Brain pericyte (primary cell): ENCODE measurements at places on chromosomes 7 and 10.

DNA sequence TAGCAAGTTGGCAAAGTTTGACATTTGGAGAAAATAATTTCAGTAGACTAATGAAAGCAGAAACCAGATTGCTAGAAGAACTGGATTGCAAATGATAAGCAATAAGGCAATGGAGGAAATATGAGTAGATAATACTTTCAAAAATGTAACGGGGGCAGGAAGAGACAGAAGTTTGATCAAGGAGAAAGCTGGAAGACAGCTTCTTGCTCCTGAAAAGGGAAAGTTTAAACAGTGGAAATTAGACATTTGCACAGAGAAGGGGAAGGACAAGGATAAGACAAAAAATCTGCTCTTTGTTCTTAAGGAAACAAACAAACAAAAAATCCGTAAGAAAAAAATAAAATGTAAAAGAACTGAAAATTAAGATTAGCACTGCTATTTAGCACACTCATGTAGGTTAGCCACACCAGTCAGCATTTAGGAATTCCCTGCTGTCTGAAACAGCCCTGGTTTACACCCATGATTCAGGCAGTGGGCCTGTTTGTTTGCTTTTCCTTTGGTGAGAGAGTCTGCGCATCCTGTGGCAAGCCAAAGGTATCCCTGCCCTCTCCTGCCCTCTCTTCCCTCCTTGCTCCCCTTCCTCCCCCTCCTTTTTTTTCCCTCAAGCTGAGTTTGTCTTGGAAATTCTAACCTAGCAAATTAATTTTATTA lies 104.3 kb upstream of the CAV2 start:
- DNase-seq: no peak

DNA sequence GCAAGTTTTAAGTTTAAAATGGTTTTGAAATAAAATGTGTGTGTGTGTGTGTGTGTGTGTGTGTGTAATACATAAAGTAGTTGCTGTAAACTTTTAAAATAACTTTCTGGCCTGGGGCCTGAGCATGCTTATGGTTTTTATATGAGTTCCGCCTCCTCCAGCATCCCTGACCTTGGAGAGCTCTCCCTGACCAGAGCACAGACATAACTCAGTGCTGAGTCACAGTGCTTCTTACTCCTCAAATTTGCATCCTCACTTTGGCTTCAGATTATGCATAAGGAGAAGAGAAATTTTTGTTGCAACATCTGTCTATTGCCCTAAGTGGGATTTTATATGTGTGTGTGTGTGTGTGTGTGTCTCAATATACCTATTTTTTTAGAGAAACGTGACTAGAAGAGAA lies 200.8 kb downstream of the ELMO1 start:
- no peak for DNase-seq

- no peak for DNase-seq
Observed at GRCh38 chr10:88106366-88106765, 242.9 kb downstream of the PTEN start.

DNA sequence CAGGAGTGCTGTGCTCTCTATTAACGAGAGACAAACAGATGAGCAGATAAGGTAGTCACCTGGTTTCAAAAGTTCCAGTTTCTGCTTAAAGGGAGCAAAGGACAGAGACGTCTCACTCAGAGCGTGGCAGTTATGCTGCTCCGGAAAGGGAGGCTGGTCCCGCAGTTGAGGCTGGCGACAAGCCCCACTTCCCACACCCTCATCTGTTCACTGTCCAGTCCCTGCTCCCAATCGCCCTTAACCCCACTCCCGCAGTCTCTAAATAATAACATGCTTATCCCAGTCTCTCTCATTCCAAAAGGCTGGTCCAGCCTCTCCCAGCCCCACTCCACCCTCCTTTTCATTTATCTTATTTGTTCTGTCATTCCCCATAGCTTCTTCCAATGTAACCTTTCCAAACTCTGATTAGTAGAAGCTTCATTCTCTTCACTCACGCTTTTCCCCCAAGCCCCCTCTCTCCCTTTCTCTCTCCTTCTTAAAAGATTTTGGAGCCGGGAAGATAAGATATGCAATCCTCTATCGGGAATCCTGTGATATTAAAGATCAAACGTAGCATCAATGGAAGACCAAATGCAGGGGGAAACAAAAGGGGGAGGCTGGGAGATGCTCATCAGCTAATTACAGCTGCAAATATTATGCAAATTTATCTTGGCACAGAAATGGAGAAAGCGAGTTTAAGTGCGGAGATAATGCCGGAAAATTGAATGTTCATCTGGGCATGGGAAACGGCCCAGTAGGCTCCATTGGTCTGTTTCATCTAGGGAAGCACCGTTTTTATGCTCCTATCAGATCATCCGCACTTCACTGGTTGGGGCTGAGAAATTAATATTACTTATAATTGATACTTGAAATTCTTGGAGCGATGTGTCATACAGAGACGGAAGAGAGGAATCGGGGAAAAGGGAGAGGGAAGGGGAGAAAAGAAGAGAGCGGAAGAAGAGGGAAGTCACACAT lies 16.3 kb upstream of the GATA3 start:
- DNase-seq: no peak

DNA sequence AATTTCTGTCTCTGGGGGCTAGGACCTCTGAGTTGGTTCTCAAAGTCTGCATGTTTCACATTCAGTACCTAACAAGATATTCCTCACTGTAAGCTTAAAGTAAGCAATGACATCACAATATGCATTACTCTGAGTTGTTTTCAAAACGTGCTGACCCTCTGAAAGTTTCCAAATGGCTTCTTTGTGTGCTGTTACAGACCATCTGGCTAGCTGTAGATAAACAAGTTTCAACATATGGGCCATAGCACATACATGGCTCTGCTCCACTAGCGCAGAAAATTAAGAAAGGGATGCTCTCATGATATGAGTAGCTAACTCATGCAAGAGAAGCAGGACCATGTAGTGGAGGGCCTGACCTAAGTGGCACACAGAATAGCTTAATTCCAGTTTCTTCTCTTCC lies 119.0 kb downstream of the HTR7 start:
- no peak for DNase-seq

DNA sequence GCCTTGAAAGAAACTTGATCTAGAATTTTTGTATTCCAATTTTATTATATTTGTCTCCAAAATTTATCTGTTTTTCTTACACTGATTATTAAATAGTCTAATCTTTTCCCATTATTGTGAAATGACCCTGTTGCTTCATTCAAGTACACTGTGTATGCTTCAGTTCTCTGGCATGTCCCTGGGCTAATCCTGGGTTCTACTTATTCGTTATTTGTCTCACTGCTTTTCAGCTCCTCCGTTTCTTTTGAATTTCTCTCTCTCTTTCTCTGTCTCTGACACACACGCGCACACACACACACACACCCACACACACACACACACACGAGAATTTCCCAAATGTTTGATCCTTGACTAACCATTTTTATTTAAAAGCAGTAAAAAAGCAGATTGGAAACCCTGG lies 768.6 kb downstream of the NRG3 start:
- DNase-seq: no peak

GRCh38 chr7:20217193-20217948 lies at the start of gene MACC1:
Gene MACC1, minus strand, starts transcription at chr7:20217384. Its CDS starts 55,522 bp downstream, at chr7:20161862.
- DNase-seq: no peak

- DNase-seq: no peak
Observed at GRCh38 chr7:116595063-116595462, 70.2 kb downstream of the CAV1 start.

DNA sequence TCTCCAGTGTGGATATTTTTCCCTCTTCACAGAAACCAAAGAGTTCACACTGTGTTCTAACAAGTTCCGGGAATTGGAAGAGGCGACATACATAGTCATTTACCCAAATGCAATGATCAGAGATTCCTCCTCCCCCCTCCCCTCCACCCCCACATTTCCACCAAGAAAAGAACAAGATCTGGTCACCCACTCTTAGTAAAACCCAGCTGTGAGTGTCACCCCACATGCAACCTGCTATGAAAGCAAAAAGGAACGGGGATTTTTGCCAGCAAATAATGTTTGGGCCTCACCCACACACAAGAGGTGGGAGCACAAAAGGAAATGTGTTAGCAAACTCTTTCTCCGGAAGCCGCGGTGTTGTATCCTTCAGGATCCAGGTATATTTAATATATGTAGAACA lies 745.0 kb upstream of the AUTS2 start:
- no peak for DNase-seq

GRCh38 chr7:132790104-132790503 lies 213.8 kb upstream of the PLXNA4 start:
- no peak for DNase-seq

- no peak for DNase-seq
Observed at GRCh38 chr7:129859183-129859582, 93.6 kb downstream of the UBE2H start.

- DNase-seq: no peak
Observed at GRCh38 chr7:120363414-120363813, 90.4 kb downstream of the KCND2 start.

- DNase-seq: no peak
Observed at GRCh38 chr7:40498924-40499510, 364.2 kb downstream of the SUGCT start.

DNA sequence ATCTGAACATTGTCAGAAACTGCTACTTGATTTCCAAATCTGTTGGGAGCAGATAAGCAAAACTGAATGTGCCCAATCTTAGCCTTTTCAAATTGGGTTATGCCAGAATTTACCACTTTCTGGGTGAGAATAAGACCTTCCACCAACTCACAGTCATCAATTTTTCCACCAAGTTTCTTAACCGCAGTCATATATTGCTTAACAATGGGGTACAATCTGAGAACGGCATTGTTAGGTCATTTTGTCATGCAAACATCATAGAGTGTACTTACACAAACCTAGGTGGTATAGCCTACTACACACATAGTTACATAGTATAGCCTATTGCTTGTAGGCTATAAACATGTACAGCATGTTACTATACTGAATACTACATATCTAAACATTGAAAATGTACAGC lies 16.0 kb downstream of the MRPS33 start:
- no peak for DNase-seq

DNA sequence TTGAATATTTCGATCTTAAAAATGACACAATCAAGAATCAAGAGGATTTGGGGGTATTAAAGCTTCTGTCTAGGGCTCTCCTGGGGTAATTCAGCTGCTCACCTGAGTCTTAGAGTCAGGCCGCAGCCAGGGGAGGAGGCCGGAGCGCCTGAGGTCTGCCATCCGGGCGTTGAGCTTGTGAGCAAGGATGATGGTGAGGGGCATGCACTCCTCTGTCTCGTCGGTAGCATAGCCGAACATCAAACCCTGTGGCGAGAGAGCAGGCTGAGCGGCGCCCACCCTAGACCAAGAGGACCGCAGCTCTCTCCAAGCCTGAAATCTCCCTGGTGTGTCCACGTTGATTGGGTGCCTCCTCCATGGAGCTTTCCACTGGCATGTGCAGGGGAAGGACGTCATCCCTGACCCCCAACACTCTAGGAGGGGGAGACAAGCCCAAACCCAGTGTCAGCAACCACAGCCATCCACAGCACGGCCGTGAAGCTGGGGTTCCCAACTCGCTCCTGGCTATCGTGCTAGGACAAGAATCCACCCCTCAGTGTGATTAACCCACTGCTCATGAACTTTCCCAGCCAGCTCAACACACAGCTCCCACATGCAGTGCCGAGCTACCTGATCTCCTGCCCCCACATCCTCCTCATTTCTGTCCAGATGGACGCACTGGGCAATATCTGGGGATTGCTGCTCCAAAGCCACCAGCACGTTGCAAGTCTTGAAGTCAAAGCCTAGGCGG lies 9.2 kb downstream of the MAT1A start:
- DNase-seq: no peak

GRCh38 chr10:11098666-11099065 lies 81.0 kb downstream of the CELF2 start:
- DNase-seq: no peak

DNA sequence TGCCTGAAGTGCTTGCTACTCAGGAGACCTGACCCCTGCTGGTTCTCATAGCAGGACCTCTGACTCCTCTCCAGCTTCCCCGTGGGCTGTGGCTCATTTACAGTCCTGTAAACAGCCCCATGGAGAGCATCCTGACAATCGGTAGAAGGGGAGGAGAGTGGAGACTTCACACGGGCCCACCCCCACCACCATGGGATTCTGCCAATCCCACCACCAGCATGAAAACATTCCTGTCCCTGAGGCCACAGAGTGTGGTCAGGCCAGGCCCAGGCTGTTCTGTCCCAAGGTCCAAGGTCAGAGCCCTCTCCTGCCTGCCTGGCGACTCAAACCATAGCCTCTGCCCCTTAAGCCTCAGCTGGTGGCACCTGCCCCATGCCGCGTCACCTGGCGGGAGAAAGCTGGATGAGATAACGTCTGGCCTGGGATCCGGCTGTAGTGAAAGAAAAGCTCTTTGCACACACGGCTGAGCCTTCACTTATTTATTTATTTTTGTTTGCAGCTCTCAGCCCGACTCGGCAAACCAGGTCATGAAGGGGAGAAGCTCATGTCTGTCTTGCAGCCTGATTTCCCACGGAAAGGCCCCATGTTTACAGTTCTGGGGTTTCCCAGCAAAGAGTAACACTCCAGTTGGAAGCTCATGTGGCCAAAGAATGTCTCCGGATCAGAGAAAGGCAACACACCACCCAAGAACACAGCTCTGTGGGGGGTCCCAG lies 293.6 kb upstream of the ZMIZ1 start:
- DNase-seq: peak; percentile 90

- DNase-seq: no peak
Observed at GRCh38 chr10:11168423-11169090, 150.9 kb downstream of the CELF2 start.

DNA sequence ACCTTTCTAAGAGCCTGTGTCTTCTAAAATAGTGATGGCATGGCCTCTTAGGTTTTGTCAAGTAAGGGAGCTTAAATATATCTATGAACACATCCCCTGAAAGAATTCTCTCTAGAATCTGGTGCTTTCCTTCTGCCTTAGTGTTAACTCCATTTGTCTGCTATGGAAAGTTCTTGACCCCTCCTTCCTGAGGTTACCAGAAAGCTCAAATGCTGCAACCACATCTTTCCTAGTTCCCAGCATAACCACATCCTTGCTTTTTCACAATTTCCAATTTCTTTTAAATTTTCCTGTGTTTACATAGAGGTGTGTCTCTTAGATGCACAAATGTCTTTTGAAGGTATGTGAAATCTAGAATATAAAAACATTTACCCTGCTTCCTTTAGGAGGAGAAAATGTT lies 16.4 kb upstream of the GSDME start:
- no peak for DNase-seq

- DNase-seq: no peak
Observed at GRCh38 chr7:13236026-13236425, 548.6 kb downstream of the ARL4A start.

- DNase-seq: no peak
Observed at GRCh38 chr7:25181532-25181931, 46.8 kb downstream of the NPVF start.

DNA sequence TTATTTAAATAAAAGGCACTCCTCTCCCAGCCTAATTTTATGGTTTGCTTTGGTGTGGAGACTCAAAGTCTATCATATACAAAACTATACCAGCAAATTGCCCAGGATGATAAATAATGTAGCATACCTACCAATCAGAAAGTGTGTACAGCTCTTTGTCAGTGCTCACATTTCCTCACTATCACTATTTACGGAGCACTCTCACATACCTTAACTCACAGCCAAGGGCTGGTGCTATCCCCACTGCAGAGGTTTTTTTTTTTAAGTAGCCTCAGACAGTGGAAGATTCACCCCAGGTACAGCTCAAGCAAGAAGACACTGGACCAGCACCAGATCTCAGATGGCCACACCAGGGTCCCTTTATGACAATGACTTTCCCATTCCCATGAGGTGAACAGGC lies 2.5 kb downstream of the PDLIM1 start:
- no peak for DNase-seq
